ENCODE measurements at places on chromosomes 3 and 15.

- DNase-seq, result no peak
Measured at GRCh38 chr15:40255033-40255432, 16.2 kb downstream of the PAK6 start.

DNA sequence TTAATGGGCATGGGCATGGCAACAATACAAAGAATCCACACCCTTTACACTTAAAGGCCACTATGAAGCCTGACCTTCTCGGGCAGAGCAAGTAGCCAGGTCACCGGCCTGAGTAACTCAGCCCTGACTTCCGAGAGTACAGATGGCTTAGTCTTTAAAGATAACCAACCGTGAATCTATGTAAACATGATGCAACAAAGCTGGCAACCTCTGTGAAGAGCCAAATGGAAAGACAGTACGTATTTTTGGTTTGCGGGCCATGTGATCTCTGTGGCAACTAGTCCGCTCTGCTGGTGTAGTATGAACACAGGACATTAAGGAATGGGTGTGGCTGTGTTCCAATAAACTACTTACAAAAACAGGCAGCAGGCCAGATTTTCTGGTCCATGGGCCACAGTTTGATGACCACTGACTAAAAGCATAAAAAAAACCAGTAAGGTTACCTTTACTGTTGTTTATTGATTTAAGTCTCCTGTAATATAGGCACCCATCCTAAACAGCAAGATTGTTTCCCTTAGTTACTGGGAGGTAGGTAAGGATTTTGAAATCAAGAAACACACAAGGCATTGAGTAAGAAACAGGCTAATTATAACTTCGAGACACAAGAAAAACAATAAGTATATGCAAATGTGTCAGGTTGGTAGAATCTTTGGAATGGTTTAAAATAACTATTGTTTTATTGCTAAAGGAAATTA lies 14.5 kb downstream of the RIOX2 start:
- no peak for DNase-seq

DNA sequence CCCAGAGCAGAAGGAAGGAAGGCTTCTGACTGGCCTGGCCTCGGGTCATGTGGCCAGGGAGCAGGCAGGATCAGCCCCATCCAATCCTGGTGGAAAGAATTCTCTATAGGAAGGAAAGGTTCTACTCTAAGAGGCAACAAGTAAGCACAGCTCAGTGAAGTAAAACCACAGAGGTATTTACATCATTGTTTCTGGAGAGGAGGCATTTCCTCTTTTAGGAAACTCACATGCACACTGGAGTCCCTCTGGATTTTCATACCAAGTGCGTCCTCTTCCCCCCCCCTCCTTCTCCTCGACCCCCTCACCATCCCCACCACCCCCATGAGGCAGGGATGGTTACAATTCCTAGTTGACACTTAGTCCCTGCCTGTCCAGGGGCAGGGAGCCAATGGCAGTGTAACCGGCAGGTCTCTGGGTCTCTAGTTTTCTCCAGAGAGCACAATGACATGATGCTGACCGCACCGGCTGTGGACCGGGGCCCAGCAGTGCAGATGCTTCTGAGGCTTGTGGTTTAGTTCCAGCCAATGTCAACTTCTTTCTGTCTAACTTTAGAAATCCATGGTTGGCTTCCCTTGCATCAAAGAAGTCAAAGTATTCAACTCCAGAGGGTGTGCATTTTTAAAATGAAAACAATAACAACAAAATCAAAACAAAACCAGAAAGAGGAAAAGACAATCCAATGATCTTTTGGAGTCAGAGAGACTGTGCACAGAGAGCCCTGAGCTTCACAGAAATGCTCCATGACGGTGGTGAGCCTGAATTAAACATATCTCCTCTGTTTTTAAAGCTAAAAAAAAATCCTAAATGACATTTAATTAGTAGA lies 230.3 kb upstream of the TLE3 start:
- peak; percentile 48 for DNase-seq

GRCh38 chr15:97876281-97876675 lies 84.2 kb upstream of the ARRDC4 start:
- no peak for DNase-seq

GRCh38 chr3:157398598-157398997 lies 38.1 kb upstream of the PTX3 start:
- DNase-seq, result no peak

- no peak for DNase-seq
Measured at GRCh38 chr3:52298149-52299098, 10.8 kb downstream of the GLYCTK start.

- no peak for DNase-seq
Measured at GRCh38 chr15:93517176-93517575, 428.2 kb upstream of the RGMA start.

DNA sequence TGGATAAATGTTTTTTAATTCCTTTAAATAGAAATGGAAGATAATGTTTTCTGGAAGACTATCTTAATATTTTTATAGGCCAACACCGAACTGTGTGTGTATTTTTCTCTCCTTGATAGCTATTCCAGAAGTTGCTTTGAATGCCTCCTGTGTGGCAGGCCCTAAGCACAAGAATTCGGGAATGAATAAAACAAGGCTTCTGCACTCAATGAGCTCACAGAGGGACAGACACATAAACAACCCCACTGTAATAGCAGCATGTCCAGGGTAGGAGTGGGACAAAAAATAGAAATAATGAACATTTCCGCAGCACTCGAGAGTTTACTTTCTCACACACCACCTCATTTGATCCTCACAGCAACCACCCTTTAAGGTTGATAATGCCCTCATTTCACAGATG lies 18.0 kb downstream of the SRGAP3 start:
- DNase-seq, result no peak

- DNase-seq, result peak; percentile 49
Measured at GRCh38 chr15:65833501-65834205, 35.6 kb upstream of the RAB11A start.

DNA sequence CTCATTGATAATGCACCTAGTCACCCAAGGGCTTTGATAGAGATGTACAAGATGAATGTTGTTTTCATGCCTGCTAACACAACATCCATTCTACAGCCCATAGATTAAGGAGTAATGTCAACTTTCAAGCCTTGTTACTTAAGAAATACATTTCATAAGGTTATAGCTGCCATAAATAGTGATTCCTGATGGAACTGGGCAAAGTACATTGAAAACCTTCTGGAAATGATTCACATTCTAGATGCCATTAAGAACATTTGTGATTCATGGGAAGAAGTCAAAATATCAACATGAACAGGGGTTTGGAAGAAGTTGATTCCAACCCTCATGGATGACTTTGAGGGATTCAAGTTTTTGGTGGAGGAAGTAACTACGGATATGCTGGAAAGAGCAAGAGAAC lies 135.2 kb downstream of the TLE3 start:
- no peak for DNase-seq

GRCh38 chr3:156816091-156816793 lies 9.9 kb upstream of the LEKR1 start:
- DNase-seq, result peak; percentile 70

DNA sequence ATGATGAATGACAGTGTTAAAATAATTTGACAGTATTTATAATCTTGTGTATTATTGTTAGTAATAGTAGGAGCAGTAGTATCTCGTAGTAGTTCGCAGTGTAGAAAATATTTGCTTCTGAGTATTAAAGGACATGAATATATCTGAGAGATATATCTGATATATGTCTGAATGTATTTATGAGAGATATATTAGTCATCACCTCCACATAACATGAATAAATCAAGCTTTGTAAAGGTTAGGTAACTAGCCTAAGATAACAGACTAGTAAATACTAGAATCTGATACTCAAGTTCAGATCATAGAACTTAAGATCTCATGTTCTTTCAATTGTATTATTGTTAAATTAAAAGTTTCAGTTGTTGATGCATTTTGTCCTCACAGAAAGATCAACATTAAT lies 130.5 kb downstream of the UBE2E2 start:
- no peak for DNase-seq

- no peak for DNase-seq
Measured at GRCh38 chr3:116198087-116198486, 247.2 kb downstream of the LSAMP start.

GRCh38 chr3:34683851-34684250 lies 885.4 kb downstream of the PDCD6IP start:
- DNase-seq, result peak; percentile 64

GRCh38 chr3:142057331-142057725 lies 92.0 kb downstream of the TFDP2 start:
- DNase-seq, result no peak

DNA sequence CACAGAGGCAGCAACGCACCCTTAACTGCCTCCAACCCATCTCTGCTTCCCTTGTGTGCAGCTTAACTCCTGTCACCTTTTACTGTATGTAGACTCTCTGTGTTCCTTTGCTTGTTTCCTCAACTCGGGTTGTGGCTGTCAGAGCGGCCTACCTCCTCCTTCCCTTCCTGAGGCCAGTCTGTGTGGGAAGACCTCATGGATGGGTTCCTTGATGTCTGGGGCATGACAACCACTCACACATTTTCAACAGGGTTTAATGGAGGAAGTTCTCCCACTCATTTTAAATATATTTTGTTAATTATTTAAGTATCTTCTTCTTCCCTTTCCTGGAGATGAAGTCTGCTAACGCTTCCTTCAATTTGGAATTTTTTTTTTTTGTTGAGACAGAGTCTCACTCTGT lies 1.8 kb upstream of the CSPG5 start:
- DNase-seq, result peak; percentile 19

DNA sequence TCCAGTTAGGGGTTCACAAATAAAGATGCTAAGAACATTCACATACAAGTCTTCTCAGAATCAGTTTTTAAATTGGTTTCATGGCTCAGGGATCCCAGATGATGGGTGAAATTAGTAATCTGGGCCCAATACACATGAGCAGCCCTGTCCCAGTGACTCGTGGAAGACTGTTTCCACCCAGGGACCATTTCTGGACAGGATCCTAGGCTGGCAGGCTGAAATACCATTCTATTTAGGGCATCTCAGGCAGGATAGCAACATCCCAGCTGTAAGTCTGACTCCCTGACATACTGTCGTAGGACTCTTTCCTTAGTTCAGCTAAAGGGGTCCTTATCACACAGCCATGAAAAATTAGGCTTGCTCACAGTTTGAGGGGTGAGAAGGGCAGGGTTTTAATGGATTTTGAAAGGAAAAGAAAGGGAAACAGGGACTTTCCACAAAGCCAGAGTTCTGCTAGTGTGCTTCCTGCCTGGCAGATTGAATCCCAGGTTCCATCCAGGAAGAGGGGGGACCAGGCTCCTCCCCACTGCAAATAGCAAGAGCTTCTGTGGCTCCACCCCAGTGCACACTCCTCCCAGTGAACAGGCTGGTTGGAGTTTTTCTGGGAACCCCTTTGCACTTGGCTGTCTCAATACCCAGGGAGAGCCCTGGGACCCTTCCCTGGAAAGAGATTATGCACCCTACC lies 41.3 kb upstream of the LYZL4 start:
- no peak for DNase-seq

DNA sequence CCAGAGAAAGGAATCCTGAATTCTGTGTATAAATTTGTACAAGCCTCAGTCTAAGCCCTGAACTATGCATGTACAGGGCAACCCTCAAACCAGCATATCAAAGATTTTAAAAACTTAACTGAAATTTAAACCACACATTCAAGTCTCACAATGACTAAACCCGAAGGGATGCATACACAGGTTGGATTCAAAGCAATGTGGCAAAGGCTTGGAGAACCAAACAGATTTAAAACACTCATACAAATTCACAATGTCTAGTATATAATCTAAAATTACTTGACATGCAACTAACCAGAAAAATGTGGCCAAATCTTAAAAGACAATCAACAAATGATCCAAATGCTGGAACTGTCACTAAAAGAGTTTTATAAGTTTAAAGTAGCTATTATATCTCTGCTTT lies 36.4 kb downstream of the CEP152 start:
- no peak for DNase-seq

GRCh38 chr15:36361351-36361870 lies 218.0 kb upstream of the CDIN1 start:
- no peak for DNase-seq

DNA sequence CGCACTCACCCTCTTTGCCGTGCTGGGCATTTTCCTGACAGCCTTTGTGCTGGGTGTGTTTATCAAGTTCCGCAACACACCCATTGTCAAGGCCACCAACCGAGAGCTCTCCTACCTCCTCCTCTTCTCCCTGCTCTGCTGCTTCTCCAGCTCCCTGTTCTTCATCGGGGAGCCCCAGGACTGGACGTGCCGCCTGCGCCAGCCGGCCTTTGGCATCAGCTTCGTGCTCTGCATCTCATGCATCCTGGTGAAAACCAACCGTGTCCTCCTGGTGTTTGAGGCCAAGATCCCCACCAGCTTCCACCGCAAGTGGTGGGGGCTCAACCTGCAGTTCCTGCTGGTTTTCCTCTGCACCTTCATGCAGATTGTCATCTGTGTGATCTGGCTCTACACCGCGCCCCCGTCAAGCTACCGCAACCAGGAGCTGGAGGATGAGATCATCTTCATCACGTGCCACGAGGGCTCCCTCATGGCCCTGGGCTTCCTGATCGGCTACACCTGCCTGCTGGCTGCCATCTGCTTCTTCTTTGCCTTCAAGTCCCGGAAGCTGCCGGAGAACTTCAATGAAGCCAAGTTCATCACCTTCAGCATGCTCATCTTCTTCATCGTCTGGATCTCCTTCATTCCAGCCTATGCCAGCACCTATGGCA lies 41.1 kb upstream of the CSTA start:
- DNase-seq, result no peak

GRCh38 chr3:152283492-152284381 lies 15.0 kb downstream of the MBNL1 start:
- DNase-seq, result no peak

DNA sequence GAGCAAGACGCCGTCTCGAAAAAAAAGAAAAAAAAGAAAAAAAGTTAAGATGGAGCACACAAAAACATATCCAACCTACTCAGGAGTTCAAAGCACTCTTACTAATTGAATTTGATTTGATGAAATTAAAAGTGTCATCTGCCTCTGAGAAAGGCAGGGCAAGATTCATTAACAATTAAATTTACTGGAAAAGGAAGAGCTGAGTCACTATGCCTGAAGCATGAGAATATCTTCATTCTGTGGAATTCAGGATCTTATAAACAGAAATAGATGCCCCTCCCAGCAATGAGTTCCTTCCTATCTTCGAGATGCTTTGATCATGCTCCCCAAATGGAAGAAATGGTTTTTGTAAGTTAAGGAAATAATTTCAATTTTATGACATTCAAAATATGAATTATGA lies 61.0 kb upstream of the ST3GAL6 start:
- DNase-seq, result no peak

- DNase-seq, result no peak
Measured at GRCh38 chr3:190088890-190089289, 31.8 kb downstream of the P3H2 start.
